MCF 10A (cell line): ENCODE measurements at places on chromosomes 4 and X. TPM values are rescaled to one million over a fixed set of nuclear protein-coding genes. Genes with fewer than 3 reads are reported as not detected.

STK32B gene
- not detected in 2 replicates for total RNA-seq

PDLIM5 gene
- 151 and 158 TPM in 2 replicates for total RNA-seq

- H3K36me3 ChIP-seq = no peaks in the 10 kb centered on the region
- DNase-seq = no peak
- no peak overlapping the region for H3K27ac ChIP-seq
- H3K4me3 ChIP-seq = no peak overlapping the region
These were observed 147.9 kb upstream of the NEIL3 start for GRCh38 chr4:177161781-177162180.

DNA sequence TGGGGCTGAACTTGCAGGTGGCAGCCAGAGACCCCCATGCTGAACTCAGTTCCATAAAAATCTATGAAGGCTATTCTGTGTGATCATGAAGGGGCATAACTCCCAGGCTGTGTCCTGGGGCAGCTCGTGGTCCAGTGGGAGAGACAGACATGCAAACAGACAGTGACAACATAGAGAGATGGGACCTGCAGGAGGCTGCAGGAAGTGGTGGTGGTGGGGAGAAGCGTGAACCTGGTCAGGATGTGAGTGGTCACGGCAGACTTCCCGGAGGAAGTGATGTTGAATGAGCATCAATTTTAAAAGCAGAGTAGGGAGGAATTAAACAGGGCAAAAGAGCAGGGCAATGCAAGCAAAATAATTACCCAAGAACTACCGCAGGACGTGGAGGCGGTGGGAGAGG, 23.2 kb upstream of the SORCS2 start:
- H3K4me3 ChIP-seq = no peak overlapping the region
- DNase-seq = no peak
- no peaks in the 10 kb centered on the region for H3K27me3 ChIP-seq
- H3K4me1 ChIP-seq = no peaks in the 10 kb centered on the region
- H3K27ac ChIP-seq = no peak overlapping the region

DNA sequence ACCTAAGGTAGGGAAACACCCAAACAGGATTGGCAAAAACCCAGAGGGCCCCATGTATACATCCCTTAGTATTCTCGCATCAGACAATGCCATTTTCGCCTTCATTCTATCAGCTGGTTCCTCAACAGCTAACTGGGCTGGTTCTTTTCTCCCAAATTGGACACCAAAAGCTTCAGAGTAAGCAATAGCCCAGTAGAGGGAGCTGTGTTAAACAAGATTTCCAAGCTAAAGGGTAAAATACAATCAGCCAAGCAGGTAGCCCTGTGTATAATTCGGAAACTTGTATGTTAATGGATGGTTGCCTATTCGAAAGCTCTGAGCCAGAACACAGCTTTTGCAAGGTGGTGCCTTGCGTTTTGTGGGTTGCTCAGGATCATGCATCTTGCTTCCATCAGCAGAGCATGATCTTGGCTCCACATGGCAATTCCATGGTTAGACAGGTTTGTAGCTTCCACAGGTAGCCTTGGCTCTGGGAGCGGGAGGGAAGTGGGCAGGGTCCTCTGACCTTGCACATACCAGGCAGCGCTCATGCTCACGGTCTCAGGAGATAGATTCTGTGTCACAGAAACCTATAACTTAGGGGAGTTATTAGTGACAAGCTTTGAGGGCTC, 115.2 kb upstream of the LNX1 start:
- no peak overlapping the region for H3K4me3 ChIP-seq
- DNase-seq = peak; percentile 76
- no peaks in the 10 kb centered on the region for H3K36me3 ChIP-seq
- peaks cover 18% of the 10 kb centered on the region for H3K4me1 ChIP-seq
- H3K27ac ChIP-seq = no peak overlapping the region

CFP gene
- 0.56 and 0.71 TPM in 2 replicates for total RNA-seq

DNA sequence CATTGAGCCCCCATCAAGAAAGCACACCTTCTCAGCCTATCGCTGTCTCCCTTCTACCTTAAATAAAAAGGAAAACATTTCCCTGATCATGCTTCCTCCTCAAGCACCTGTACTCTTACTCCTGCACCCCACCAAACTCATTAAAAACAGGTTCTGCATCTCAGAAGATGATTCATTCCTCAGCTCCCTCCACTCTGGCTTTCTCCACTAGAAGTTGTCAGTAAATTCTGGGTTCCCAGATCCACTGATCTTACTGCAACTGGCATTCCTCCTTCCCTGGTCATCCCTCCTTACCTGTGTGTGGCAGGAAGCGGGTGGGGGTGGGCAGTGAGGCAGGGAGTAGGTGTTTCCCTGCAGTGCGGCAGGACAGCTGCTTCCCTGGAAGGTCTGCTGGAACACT, 108.8 kb downstream of the GPR143 start:
- peaks cover 7% of the 10 kb centered on the region for H3K36me3 ChIP-seq
- H3K27ac ChIP-seq = no peak overlapping the region
- DNase-seq = no peak
- H3K27me3 ChIP-seq = no peaks in the 10 kb centered on the region
- H3K4me3 ChIP-seq = no peak overlapping the region
- no peaks in the 10 kb centered on the region for H3K4me1 ChIP-seq
